ENCODE measurements at places on chromosomes 5 and 9. TPM values are rescaled to one million over a fixed set of nuclear protein-coding genes. Genes with fewer than 3 reads are reported as not detected.

DNA sequence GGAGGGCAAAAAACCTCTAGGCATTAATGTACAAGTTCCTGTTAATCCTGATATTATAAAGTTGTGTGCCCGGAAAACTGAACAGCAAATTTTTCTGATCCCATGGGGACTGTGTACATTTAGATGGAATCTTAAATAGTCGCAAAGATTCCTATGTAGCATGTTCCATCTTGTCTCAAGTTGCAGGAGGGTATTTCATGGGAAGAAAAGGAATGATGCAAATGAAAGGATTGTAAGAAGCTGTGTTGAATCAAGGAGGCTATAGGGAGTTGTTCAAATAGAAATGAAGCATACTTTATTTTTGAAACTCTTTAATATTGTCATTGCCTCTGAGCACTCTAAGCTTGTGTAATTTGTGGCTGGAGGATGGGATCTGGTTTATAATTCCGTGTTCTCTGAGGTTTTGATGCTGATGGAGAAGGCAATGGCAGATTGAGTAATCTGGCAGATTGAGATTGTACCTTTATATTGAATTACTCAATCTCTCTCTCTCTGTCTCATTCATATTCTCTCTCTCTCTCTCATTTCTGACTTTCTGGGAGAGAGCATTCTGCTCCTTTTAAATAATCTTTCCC lies 288.5 kb downstream of the OSTF1 start:
- no peaks in the 10 kb centered on the region for H3K36me3 ChIP-seq
- DNase-seq, result no peak
- no peaks in the 10 kb centered on the region for H3K27me3 ChIP-seq
- no peaks in the 10 kb centered on the region for H3K4me1 ChIP-seq
- H3K27ac ChIP-seq, result no peak overlapping the region

DNA sequence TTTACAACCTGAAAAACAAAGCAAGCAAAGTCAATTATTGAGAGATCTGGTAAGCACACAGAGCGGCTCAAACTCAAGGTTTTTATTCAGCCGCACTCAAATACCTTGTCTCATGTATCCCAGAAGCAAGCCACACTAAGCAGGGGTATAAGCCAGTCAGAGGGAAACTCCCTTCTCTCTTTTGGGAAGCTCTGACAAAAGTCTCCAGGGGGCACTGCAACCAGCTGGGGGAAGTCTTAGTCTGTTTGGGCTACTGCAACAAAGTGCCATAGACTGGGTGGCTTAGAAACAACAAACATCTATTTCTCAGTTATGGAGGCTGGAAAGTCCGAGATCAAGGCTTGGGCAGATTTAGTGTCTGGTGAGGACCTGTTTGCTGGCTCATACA lies 246.0 kb downstream of the ENC1 start:
- H3K27me3 ChIP-seq, result no peaks in the 10 kb centered on the region
- no peak for DNase-seq
- H3K27ac ChIP-seq, result no peak overlapping the region
- H3K36me3 ChIP-seq, result no peaks in the 10 kb centered on the region

DNA sequence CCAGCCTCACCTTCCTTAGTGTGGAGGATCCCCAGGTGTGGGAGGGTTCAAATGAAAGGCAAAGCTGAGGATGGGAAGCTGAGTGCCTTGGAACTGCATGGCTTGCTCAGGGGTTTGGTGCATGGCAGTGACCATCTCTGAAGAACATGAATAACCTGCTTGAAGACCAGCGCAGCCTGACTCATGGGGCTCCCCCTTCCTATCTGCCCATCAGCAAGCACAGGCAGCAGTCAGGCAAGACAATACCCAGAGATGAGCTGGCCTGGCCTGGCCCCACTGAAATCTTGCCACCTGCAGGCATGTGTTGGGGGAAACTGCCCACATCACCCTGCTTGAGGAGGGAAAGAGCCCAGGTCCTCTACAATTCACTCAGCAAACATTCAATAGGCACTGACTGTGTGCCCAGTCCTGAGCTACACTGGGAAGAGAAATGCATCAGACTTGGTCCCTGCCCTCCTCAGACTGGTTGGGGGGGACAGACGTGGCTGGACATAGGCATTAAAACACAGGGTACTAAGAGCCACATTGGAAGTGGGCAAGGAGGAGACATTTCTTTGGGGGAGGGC lies 105.0 kb upstream of the ALDH1B1 start:
- no peak for DNase-seq
- no peaks in the 10 kb centered on the region for H3K27me3 ChIP-seq
- no peak overlapping the region for H3K4me3 ChIP-seq

DNA sequence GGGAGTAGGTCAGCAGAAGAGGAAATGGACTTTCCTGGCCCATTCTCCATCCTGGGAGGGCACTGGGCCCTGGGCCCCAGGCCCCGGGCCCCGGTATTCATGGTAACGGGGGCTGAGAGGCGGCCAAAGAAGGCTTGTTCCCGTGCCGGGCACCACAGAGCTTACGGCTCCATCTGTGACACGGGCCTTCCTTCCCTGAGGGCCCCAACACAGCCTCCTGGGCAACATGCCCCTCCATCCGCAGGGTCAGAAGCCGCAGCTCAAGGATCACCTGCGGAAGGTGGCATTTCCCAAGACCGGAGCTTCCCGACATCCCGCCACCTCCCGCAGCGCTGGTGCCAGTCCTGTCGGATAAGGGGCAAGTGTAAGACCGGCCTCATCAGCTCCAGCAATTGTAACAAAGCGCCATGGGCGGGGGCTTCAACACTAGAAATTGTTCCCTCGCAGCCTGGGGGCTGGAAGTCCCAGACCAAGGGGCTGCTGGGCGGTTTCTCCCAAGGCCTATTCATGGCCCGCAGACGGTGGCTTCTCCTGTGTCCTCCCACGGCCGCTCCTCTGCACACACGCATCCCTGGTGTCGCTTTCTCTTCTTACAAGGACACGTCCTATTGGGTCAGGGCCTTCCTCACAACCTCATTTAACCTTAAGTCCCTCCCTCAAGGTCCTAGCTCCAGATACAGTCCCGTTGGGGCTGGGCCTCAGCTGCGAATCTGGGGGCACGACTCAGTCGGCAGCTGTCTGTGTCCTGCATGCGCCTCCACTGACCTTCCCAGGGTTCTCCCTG lies 31.2 kb upstream of the SLC12A7 start:
- H3K36me3 ChIP-seq, result no peaks in the 10 kb centered on the region
- DNase-seq, result no peak
- H3K27ac ChIP-seq, result no peak overlapping the region
- no peak overlapping the region for H3K4me3 ChIP-seq
- H3K4me1 ChIP-seq, result peaks cover 3% of the 10 kb centered on the region
- no peaks in the 10 kb centered on the region for H3K27me3 ChIP-seq

DNA sequence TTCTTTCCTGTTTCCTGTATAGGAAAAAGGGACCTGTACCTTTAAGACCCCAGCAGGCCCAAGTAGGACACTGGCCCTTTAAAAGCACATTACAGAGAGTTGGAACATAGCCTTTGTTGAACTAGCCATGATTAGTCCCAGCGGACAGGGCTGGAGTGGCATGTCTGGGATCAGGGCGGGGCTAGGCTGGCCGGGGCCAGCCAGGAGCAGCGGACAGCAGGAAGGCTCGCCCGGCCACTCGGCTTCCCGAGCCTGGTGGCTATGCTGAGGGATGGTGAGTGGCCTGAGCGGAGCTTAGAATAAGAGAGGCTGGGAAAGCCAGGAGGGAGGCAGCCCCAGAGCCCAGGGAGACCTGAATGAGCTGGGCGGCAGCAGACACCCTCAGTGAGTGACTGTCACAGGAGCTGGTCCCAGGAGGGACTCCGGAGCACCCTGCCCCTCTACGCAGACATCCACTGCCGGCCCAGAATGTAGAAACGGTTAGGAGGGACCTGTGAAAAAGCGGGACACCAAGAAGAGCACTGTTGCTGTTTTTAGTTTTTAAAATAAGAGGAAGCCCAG lies 92.1 kb downstream of the DAB2IP start:
- peak overlapping the region; percentile 39 for H3K4me3 ChIP-seq
- H3K27me3 ChIP-seq, result no peaks in the 10 kb centered on the region
- peak overlapping the region; percentile 52 for H3K27ac ChIP-seq
- DNase-seq, result peak; percentile 56
- no peaks in the 10 kb centered on the region for H3K36me3 ChIP-seq
- H3K4me1 ChIP-seq, result peaks cover 40% of the 10 kb centered on the region

GRCh38 chr5:156522651-156523529 lies 195.9 kb downstream of the SGCD start:
- H3K4me3 ChIP-seq, result no peak overlapping the region
- H3K36me3 ChIP-seq, result no peaks in the 10 kb centered on the region
- no peaks in the 10 kb centered on the region for H3K27me3 ChIP-seq

GRCh38 chr5:96691503-96692303 lies 29.5 kb downstream of the CAST start:
- H3K27ac ChIP-seq, result no peak overlapping the region
- no peaks in the 10 kb centered on the region for H3K27me3 ChIP-seq
- no peaks in the 10 kb centered on the region for H3K36me3 ChIP-seq
- no peak overlapping the region for H3K4me3 ChIP-seq

The COL23A1 gene
- total RNA-seq, result not detected

The FBN2 gene
- 0.42 TPM for total RNA-seq

The GPR150 gene
- total RNA-seq, result not detected

The CATSPER3 gene
- total RNA-seq, result 1.7 TPM

The DBH gene
- total RNA-seq, result not detected

The TAF11L12 gene
- total RNA-seq, result not detected

The KLHL9 gene
- total RNA-seq, result 16.4 TPM
